ENCODE measurements at places on chromosomes 5 and 9. TPM values are rescaled to one million over a fixed set of nuclear protein-coding genes. Genes with fewer than 3 reads are reported as not detected.

DNA sequence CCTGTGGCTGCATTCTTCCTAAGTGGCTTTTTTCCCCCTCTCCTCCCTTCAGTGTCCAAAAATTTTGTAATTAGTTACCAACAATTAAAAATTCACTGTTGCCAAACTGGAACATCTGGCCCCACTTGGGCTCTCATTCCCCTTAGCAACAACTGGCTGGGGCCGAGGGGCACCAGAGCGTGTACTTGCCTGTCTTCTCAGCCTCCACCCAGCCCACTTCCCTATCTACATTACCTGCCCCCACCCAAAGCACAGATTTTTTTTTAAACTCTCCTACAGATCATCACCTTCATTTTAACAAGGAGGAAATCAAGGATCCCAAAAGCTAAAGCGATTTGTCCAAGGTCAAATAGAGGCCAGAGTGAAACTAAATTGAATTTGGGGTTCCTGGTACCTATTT is 278.8 kb downstream of the EBF1 start:
- no peak overlapping the region for H3K4me3 ChIP-seq
- no peaks in the 10 kb centered on the region for H3K27me3 ChIP-seq
- H3K27ac ChIP-seq = no peak overlapping the region
- H3K4me1 ChIP-seq = no peaks in the 10 kb centered on the region
- DNase-seq = no peak
- H3K36me3 ChIP-seq = no peaks in the 10 kb centered on the region

DNA sequence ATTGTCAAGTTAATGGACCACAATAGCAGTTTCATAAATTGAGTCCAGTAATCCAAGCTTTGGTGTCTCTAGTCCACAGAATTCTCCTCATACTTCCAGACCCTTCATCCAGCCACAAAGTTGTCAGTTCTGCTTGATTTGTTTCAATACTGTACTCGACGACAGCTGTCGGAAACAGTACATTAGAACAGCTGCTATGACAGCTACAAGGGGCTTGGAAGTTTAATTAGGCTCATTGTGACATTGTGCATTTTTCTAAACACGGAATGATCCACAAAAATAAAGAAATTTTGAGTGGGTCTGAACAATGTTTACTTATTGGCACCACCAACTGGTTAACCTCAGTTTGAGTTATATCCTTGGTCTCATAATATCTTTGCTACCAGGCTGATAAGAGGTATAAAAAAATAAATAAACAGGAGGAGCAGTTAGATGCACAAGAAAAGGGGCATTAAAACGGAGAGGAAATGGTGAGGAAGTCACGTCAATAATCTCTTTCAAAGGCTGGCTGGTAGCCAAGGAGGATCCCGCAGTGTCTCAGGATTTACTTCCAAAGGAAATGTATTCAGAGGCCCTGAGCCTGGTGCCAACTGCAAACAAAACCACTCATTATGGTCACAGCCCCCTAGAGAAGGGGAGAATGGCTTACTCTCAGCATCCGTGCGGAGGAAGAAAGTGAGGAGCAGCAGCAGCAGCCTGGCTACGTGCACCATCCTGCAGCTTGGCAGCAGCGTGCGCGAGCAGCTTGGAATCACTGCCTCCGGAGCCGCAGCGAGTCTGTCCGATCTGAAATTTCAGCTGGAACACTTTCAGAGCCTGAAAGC is 933.8 kb upstream of the DMAC1 start:
- no peaks in the 10 kb centered on the region for H3K4me1 ChIP-seq
- no peak overlapping the region for H3K27ac ChIP-seq
- H3K27me3 ChIP-seq = no peaks in the 10 kb centered on the region
- peak overlapping the region; percentile 35 for H3K4me3 ChIP-seq
- DNase-seq = no peak
- H3K36me3 ChIP-seq = no peaks in the 10 kb centered on the region

- no peaks in the 10 kb centered on the region for H3K27me3 ChIP-seq
- no peak overlapping the region for H3K27ac ChIP-seq
- DNase-seq = peak; percentile 82
- no peaks in the 10 kb centered on the region for H3K36me3 ChIP-seq
- H3K4me1 ChIP-seq = no peaks in the 10 kb centered on the region
Observed at GRCh38 chr9:114082017-114082762, 4.1 kb upstream of the AMBP start.

DNA sequence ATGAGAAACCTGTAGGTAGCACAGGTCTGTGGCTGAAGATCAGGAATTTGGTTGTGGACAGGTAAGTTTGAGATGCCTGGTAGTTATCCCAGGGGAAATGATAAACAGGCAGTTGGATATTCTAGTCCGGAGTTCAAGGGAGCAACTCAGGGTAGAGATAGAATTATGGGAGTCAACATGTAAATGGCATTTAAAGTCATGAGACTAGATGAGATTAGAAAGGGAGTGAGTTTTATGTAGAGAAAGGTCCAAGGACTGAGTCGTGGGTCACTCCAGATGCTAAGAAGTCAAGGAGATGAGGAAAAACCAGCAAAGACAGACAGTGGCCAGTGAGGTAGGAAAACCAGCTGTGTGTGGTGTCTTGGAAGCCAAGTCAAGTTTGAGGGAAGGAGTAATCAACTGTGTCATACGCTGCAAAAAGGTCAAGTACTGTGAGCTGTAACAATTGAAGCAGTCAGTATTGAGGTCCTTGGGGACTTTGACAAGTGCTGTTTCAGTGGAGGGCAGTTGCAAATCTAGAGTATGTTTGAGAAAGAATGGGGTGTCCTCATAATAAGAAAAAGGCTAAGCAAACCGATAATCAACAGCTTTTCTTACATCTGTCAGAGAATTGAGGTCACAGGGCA is 18.2 kb downstream of the GNPDA1 start:
- H3K27ac ChIP-seq = no peak overlapping the region
- no peaks in the 10 kb centered on the region for H3K27me3 ChIP-seq
- H3K4me3 ChIP-seq = no peak overlapping the region
- DNase-seq = no peak
- H3K4me1 ChIP-seq = peaks cover 5% of the 10 kb centered on the region

DNA sequence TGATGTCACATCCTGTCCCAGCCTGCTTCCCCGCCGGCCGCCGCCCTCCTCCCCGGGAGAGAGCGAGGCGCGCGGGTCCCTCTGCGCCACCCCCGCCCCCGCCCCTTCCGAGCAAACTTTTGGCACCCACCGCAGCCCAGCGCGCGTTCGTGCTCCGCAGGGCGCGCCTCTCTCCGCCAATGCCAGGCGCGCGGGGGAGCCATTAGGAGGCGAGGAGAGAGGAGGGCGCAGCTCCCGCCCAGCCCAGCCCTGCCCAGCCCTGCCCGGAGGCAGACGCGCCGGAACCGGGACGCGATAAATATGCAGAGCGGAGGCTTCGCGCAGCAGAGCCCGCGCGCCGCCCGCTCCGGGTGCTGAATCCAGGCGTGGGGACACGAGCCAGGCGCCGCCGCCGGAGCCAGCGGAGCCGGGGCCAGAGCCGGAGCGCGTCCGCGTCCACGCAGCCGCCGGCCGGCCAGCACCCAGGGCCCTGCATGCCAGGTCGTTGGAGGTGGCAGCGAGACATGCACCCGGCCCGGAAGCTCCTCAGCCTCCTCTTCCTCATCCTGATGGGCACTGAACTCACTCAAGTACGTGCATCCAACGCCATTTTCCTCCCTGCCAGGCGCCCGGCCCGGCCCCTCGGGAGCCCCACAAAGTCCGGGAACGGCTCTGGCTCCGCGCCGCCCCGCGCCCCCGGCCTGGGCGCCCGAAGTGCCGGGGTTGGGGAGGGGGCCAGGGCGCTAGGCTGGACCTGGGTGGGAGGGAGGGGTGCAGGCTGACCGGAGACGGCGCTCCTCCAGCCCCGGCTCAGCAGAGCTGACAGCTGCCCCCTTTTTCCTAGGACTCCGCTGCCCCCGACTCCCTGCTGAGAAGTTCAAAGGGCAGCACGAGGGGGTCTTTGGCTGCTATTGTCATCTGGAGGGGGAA is 12.0 kb upstream of the OLFM1 start:
- H3K27me3 ChIP-seq = peaks cover 60% of the 10 kb centered on the region
- no peaks in the 10 kb centered on the region for H3K4me1 ChIP-seq

- H3K27ac ChIP-seq = no peak overlapping the region
- no peaks in the 10 kb centered on the region for H3K36me3 ChIP-seq
- DNase-seq = no peak
- H3K4me1 ChIP-seq = no peaks in the 10 kb centered on the region
Observed at GRCh38 chr5:2797981-2798380, 46.5 kb upstream of the IRX2 start.

DNA sequence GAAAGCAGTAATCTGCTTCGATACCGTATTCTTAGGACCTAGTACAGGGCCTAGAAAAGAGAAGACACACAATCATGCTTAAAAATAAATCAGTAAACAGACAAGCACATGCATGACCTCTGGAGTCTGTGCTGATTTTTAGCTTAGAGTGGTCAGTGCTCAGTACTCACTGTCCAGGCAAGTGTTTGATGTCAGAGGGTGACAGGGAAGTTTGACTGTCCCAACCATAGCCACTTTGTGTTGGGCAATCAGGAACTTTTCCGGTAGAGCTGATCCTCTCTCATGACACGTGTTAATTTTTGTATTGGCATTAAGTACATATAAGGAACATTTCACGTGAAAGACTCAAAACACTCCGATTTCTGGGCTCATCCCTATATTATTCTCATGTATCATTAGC is 464.7 kb upstream of the KLF4 start:
- DNase-seq = no peak
- no peaks in the 10 kb centered on the region for H3K36me3 ChIP-seq
- no peaks in the 10 kb centered on the region for H3K27me3 ChIP-seq
- H3K4me3 ChIP-seq = no peak overlapping the region
- no peaks in the 10 kb centered on the region for H3K4me1 ChIP-seq

- no peak overlapping the region for H3K27ac ChIP-seq
- DNase-seq = no peak
- H3K27me3 ChIP-seq = no peaks in the 10 kb centered on the region
- peaks cover 28% of the 10 kb centered on the region for H3K36me3 ChIP-seq
Observed at GRCh38 chr9:101478444-101478843, 42.9 kb upstream of the ALDOB start.

- no peak overlapping the region for H3K4me3 ChIP-seq
- no peak overlapping the region for H3K27ac ChIP-seq
- H3K36me3 ChIP-seq = no peaks in the 10 kb centered on the region
- H3K27me3 ChIP-seq = no peaks in the 10 kb centered on the region
Observed at GRCh38 chr5:61933787-61934626, 372.0 kb upstream of the KIF2A start.

DNA sequence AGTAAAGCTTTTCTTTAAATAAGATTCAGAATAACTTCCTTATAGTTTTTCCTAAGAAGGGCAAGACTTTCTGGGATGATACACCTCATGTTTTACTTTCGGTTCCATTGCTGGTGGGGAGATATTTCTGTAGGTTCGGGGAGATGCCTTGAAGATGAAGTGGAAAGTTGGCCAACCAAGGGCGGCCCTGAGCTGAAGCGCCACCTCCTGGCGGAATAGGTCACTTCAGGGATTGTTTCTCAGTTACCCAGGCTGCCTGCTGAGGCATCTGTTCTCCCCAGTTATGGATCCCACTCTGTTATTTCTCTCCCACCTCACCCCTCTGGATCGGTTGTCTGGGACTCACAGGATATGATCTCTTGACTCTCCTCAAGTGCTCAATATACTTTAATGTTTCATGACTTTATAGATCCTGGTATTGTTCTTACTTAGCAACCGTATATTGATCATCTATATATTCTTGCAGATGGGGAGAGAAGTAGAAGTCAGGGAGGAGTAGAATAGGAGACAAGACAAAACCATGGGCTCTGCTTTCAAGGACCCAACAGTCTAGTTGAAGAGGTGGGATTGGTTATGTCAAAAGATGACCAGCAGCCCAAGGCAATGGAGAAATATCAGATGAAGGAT is 23.4 kb downstream of the MEGF10 start:
- H3K4me3 ChIP-seq = no peak overlapping the region
- no peak overlapping the region for H3K27ac ChIP-seq
- peak; percentile 71 for DNase-seq
- peaks cover 8% of the 10 kb centered on the region for H3K4me1 ChIP-seq
- no peaks in the 10 kb centered on the region for H3K27me3 ChIP-seq

- no peaks in the 10 kb centered on the region for H3K27me3 ChIP-seq
- no peaks in the 10 kb centered on the region for H3K4me1 ChIP-seq
Observed at GRCh38 chr5:38715696-38716095, 130.1 kb upstream of the OSMR start.

DNA sequence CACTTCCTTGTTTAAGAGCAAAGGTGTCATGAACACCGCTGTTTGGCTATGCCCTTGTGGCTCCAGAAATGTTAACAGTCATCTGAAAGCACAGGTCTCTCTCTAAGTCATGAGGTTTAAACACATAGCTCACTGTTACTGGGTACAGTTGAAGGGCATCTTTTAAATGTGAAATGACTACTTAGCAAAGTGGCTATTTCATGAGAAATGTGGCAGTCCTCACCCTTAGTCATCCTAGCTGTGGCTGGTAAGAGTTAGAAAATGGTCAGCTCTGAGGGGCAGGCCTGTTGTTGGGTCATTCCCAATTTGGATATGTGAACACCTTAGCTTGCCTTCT is 24.2 kb upstream of the TMEM171 start:
- H3K27ac ChIP-seq = no peak overlapping the region
- no peak overlapping the region for H3K4me3 ChIP-seq
- H3K36me3 ChIP-seq = no peaks in the 10 kb centered on the region
- H3K4me1 ChIP-seq = no peaks in the 10 kb centered on the region
- H3K27me3 ChIP-seq = no peaks in the 10 kb centered on the region

DNA sequence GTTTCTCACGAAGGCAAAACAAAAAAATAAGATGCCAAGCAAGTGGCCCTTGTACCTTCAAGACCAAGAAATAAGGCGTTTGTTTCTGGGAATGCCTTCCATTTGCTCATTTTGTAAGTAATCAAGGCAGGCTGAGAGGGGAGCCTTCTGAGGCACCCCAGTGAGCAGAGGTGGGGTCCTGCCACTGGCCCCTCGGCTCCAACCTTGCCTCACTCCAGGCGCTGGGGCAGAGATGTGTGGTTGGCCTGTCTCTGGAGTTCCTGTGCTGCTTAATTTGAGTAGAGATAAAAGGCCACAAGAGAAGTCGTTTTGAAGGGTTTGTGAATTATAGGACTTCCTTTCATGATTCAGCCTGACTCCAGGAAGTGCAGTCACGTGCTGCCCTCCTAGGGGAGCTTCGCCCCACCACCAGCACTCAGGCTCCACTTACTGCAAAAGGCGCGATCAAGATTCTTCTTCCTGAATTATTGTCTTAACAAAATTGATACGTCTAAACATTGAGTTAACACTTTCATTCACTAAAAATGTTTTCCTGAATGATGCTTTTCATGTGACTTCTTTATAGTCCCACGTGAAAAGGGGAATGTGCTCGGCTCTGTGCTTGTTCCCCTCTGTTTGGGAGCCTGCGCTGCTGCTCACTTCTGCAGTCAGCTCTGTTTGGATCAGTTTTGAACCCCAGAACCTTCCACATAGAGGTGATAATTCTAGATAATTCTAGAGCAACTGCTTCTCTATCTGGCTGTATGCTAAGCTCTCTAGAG is 13.7 kb downstream of the SYK start:
- no peaks in the 10 kb centered on the region for H3K27me3 ChIP-seq
- no peaks in the 10 kb centered on the region for H3K36me3 ChIP-seq
- no peak for DNase-seq
- H3K4me3 ChIP-seq = no peak overlapping the region
- no peaks in the 10 kb centered on the region for H3K4me1 ChIP-seq
- H3K27ac ChIP-seq = no peak overlapping the region

The ZNF883 gene
- total RNA-seq = 0.66 TPM

The PDZD2 gene
- 4.4 TPM for total RNA-seq

The FNIP1 gene
- total RNA-seq = 27.3 TPM

The PHF24 gene
- 0.04 TPM for total RNA-seq

The SPATA31A3 gene
- total RNA-seq = not detected

The CDH6 gene
- total RNA-seq = 0.93 TPM

The SCGB3A1 gene
- not detected for total RNA-seq

The GMCL2 gene
- total RNA-seq = not detected

All from psoas muscle (tissue), 8 donors.